NCI-H748 treated with DMSO at 0.1 percent for 48 hours (cell line): ENCODE measurements at places on chromosomes 2 and 18.

DNA sequence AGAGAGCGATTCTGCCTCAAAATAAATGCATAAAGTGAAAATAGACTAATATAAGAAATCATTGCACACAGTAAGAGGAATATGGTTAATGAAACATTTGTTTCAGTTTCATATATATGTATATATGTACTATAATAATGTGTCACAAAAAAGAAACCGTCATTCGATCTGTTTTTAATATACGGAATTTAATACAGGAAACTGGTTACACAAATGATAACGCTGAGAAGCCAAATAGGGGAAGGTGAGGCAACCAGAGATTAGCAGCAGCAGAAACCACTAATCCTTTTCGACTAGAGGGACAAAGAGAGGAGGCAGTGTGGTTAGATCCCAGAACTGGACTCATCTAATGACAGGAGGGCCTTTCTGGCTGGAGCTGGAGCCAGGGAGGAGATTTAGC, 64.2 kb upstream of the GREB1L start:
- DNase-seq, result no peak

DNA sequence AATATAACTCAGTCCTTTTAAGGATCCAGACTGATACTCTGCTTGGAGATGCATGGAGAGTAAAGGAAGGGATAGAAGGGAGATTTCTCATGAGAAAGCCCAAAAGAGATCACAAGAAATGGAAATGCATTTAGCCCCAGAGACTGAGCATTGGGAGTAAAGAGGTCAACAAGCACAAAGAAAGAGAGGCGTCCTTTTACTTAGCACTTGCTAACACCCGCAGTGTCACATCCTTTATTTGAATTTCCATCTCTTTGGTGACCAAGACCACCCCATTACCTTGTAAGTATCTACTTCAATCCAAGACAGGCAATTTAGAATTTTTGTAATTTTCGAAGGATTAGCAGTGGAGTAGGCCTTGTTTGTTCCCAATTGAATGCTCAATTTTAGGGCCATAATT, 111.8 kb upstream of the DCC start:
- DNase-seq, result no peak

DNA sequence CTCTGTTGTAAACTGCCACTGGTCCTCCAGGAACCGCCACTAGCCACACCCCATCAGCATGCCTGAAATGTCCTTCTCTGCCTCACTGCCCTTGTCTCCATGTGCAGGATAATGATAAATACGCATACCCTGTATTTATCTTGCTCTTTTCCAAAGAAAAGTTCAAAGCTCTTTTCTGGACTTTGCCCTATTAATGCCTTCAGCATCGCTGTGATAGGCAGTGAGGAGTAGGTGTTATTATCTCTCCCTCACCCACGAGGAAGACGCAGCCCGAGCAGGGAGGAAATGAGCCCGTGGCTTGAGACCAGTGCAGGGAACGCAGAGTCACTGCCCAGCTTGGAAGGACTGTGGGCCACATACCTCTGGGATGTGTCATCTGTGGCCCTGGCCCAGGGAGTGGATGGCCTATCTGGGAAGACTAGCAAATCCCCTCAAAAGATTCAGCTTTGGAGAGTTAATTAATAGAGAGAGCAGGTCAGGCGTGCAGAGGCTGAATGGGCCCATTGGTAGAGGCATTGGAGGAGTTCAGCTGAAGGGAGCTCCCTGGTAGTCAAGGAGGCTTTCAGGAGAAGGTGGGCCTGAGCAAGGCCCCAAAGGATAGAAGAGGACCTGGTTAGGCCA, 39.5 kb upstream of the MCFD2 start:
- DNase-seq, result no peak

- no peak for DNase-seq
Measured at GRCh38 chr2:37585982-37586621, 85.3 kb downstream of the CDC42EP3 start.

DNA sequence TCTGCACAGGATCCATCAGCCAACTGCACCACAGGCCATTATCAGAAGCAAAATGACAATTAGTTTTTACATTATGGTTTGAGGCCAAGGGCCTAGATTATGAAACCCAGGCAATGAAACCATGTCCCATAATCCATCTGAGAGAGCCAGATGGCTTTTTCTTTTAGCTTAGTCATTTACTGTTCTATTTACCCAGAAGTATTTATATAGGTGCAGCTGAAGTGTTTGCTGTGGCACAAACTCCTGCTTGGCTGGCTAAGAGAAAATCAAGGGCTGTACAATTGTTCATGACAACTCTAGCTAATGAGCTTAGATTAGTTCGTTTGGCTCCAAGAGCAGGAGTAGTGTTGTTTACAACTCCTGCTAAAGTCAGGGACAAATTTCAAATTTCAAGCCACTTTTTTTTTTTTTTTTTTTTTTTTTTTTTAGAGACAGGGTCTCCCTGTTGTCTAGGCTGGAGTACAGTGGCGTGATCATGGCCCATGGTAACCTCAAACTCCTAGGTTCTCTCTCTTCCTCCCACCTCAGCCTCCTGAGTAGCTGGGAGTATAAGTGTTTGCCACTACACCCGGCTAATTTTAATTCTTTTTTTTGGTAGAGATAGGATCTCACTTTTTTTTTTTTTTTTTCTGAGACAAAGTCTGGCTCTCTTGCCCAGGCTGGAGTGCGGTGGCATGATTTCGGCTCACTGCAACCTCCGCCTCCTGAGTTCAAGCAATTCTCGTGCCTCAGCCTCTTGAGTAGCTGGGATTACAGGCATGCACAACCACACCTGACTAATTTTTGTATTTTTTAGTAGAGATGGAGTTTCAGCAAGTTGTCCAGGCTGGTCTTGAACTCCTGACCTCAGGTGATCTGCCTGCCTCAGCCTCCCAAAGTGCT, 18.4 kb upstream of the REV1 start:
- DNase-seq, result peak; percentile 82
